ENCODE measurements at places on chromosomes 11 and 22.

- no peak for DNase-seq
These were observed 111.4 kb downstream of the SPON1 start for GRCh38 chr11:14073849-14074476.

DNA sequence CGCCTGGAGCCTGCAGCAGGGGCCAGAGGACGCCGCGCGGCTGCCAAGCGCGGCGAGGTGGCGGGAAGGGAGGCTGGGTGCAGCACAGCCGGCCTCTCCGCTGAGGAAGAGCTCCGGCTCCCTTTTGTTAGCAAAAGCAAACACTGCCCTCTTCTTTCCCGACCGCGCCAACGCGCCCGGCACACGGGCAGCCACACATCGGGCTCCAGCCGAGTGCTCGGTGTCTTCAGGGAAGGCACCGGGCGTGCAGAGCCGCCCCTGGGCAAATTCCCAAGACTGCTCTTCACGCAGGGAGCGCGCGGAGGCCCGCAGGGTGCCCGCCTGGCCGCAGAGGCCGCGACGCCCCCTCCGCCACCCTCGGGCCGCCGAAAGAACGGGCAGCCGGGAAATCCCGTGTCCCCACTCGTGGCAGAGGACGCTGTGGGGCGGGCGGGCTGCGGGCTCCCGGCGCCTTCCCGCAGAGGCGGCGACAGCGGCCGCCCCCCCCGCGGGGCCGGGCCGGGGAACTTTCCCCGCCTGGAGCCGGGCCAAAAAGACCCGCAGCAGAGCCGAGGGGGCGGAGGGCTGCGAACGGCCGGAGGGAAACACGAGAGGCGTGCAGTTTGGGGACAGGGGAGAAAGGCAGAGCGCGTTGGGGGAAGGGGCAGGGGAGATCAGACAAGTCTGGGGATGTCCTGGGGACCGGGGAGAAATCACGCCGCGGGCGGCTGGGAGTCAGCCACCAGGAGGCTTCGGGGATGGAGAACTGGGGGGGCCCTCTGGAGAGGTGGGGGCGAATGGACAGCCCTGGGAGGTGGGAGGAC, 931 bp downstream of the CADM1 start:
- peak; percentile 32 for DNase-seq

- DNase-seq = no peak
These were observed 7.3 kb upstream of the TBX1 start for GRCh38 chr22:19753090-19753842.

GRCh38 chr11:10743354-10744000, 7.6 kb upstream of the CTR9 start:
- DNase-seq = no peak

Measured in NCI-H2227 treated with DMSO at 0.1 percent for 48 hours (cell line).